AG10803 (cell line): ENCODE measurements at places on chromosomes 7 and 10.

- DNase-seq = no peak
These were observed 28.8 kb downstream of the EVX1 start for GRCh38 chr7:27271384-27271783.

- DNase-seq = no peak
These were observed 126.7 kb upstream of the CXCL12 start for GRCh38 chr10:44511601-44512000.

DNA sequence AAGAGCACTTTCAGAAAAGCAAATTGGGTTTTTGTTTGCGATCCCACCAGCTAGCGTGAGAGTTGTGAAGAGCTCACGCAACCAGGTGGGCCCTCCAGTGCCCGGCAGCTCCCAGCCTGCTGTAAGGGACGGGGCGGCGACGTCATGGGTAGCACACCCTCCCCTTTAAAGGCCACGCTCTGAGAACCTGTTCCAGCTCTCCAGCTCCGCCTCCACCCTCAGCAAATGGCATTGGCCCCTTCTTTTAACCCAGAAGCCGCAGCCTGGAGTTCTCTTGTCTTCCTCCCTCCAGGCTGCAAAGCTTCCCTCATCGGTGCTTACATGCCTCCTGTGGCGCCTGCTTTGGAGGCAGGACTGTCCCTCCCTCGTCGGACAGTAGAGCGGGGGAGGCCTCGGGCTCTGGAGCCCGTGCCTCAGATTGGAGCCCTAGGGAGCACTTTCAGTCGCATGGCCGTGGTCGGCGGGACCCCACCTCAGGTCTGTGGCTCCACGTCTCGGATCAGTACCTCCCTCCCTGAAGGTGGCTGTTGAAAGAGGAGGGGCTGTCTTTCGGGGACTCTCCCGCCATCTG is 32.9 kb downstream of the WIPI2 start:
- DNase-seq = no peak

GRCh38 chr10:114905450-114905849 is 32.5 kb upstream of the TRUB1 start:
- no peak for DNase-seq

- DNase-seq = no peak
These were observed 6.9 kb downstream of the ZNF777 start for GRCh38 chr7:149454006-149454405.

- DNase-seq = no peak
These were observed 136.4 kb downstream of the VTI1A start for GRCh38 chr10:112583236-112583939.

DNA sequence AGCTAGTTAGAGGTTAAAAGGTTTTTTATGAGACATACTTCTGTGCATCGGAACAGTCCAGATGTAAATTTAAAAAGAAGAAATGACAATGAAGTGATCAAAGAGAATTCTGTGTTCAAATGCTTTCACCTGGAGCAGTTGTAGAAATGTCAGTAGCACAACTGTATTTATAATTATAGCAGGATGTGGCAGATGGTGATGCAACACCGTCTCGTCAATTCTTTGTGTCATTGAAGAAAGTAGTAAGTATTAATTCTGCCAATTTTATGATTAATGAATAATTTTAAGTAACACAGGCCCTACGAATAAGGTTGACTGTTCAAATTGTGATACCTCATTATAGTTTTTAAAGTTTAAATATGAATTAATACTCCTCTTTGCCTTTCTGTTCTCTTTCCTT is 171.1 kb downstream of the ADK start:
- peak; percentile 15 for DNase-seq

- no peak for DNase-seq
These were observed 6.5 kb upstream of the SNX10 start for GRCh38 chr7:26284995-26285632.
